ENCODE measurements at places on chromosomes 6 and 20.

DNA sequence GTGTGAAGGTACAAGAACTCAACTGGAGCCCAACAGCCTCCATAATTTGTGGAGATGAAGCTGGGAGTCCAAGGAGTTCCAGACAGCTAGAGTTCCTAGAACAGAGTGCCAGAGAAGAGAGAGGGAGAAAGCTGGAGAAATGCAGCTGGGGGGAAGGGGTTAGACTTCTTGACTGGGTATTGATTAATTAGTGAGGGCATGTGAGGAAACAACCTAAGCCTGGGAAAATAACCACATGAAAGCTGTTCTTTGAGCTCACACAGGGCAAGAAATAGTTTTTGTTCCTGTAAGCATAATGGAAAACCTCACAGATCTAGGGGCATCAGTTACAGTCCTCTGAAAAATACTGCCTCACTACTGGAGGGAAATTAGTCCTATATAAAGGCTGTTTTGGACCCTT is 230.5 kb upstream of the FKBP1C start:
- DNase-seq = no peak

DNA sequence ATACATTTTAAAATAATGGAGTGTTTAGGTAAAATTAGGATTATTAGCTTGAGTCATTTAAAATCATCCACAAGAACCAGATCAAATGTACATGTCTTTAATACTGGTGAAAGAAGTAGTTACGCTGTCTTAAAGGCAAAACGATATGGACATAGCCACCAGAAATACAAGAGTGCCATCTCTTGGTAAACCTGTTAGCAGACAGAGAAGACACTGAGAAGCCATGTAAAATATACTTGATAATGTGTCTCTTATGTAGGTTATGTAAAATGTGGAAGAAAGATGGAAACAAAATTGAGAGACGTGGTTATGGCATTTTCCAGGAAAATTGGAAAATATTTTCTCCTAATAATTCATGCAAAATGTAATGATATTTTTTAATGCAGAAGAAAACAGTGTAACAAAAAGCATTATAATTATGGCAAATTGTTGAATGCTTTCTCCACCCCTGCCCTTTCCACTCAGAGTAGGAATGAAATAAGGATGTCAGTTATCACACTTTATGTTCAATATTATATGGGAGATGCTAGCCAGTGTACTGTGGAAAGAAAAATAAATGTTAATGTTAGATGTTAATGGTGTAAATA is 12.2 kb upstream of the SLC17A2 start:
- no peak for DNase-seq

DNA sequence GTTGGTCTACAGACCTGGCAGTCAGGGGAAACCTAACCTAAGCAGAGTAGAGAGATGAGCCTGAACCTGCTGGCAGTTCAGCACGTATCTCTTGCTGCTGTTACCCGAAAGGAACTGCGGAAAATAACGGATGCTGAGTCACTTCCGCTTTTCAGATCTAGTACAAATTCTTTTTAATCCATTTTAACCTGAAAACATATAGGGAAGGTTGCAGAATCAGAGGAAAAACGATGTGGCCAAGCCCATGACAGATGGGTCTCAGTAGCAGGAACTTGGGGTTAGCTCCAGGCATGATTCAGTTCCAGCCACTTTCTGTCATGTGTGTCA is 351.9 kb upstream of the PRND start:
- DNase-seq = no peak

GRCh38 chr6:139277161-139277560 is 14.6 kb downstream of the TXLNB start:
- DNase-seq = no peak

GRCh38 chr6:149200282-149200945 is 117.1 kb upstream of the TAB2 start:
- DNase-seq = no peak

All from left ventricle myocardium superior (tissue), 1 donor.